ENCODE measurements at places on chromosomes 1 and 21.

- peaks cover 56% of the 10 kb centered on the region for H3K4me1 ChIP-seq
- H3K4me3 ChIP-seq: peak overlapping the region; percentile 83
- H3K27ac ChIP-seq: peak overlapping the region; percentile 84
- no peak for DNase-seq
Measured at GRCh38 chr1:28200234-28200873, 23.9 kb upstream of the PTAFR start.

- H3K27ac ChIP-seq: no peak overlapping the region
- no peak overlapping the region for H3K4me3 ChIP-seq
- no peaks in the 10 kb centered on the region for H3K4me1 ChIP-seq
- no peak for DNase-seq
Measured at GRCh38 chr1:72606216-72606810, 324.0 kb upstream of the NEGR1 start.

DNA sequence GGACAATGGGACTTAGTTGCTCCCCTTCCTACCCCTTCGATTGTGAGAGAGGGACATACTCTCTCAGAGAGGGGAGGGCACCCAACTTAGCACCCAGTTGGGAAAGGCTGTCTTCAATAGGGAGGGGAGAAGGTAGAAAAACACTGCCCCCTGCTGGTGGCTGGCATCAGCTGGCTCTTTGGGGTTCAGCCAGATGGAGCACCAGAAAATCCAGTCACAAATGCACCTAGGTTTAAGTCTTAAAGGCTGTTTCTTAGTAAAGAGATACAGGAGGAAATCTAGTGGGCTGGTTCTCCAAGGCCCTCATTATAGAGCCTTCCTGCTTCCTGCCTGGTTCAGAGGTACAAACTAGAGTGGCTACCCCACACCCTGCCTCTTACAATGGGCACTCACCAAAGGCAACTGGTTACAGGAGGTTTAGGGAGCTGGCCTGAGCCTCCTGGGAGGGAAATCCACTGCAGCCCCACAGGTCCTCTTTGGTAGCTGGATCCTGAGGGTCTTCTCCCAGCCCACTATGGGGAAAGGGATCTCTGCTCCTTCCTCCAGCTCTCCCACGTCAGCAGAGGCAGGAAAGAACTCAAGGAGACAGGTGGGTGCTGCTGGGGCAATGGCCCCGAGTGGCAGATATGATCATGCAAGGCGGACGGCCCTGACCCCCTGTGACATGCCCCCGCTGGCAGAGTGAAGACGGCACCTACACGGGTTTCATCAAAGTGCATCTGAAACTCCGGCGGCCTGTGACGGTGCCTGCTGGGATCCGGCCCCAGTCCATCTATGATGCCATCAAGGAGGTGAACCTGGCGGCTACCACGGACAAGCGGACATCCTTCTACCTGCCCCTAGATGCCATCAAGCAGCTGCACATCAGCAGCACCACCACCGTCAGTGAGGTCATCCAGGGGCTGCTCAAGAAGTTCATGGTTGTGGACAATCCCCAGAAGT, 28.3 kb downstream of the EIF2D start:
- peak; percentile 83 for DNase-seq
- peak overlapping the region; percentile 84 for H3K4me3 ChIP-seq
- peaks cover 86% of the 10 kb centered on the region for H3K4me1 ChIP-seq
- H3K36me3 ChIP-seq: peaks cover 4% of the 10 kb centered on the region
- peaks cover 25% of the 10 kb centered on the region for H3K27me3 ChIP-seq
- peak overlapping the region; percentile 99 for H3K27ac ChIP-seq

GRCh38 chr1:81224222-81224621, 576.5 kb upstream of the ADGRL2 start:
- no peaks in the 10 kb centered on the region for H3K27me3 ChIP-seq
- no peak overlapping the region for H3K4me3 ChIP-seq
- no peaks in the 10 kb centered on the region for H3K36me3 ChIP-seq
- no peak overlapping the region for H3K27ac ChIP-seq
- H3K4me1 ChIP-seq: no peaks in the 10 kb centered on the region

DNA sequence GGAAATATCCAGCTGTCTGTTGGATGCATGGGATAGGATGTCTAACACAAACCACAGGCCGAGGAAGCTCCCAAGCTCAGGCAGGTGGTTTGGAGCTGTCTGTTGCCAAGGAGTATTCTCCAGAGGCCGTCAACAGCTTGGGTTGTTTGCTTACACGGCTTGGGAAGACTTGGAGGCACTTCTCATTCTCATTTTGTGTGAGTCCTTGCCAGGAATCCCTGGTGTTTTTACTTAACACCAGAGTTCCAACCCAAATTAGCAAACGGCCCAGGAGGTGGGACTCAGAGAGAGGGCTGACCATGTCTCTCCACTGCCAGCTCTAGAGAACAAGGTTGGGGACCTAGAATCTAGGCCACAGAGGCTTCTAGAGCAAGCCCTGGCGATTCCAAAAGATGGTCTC, 72.7 kb upstream of the FAM20B start:
- no peak overlapping the region for H3K27ac ChIP-seq
- no peak overlapping the region for H3K4me3 ChIP-seq
- H3K36me3 ChIP-seq: no peaks in the 10 kb centered on the region
- no peaks in the 10 kb centered on the region for H3K4me1 ChIP-seq
- peaks cover 4% of the 10 kb centered on the region for H3K27me3 ChIP-seq

GRCh38 chr1:153447498-153448170, 12.8 kb downstream of the S100A7 start:
- no peak overlapping the region for H3K27ac ChIP-seq
- H3K4me3 ChIP-seq: no peak overlapping the region
- no peaks in the 10 kb centered on the region for H3K36me3 ChIP-seq
- H3K4me1 ChIP-seq: no peaks in the 10 kb centered on the region
- peaks cover 5% of the 10 kb centered on the region for H3K27me3 ChIP-seq
- DNase-seq: no peak

- DNase-seq: peak; percentile 81
- peak within 1 kb of the TSS; percentile 98 for H3K27ac ChIP-seq
- peaks cover 52% of the 10 kb centered on the region for H3K4me1 ChIP-seq
- H3K27me3 ChIP-seq: peaks cover 7% of the 10 kb centered on the region
- peaks cover 8% of the 10 kb centered on the region for H3K36me3 ChIP-seq
Measured at GRCh38 chr1:203765029-203765837, at the start of gene LAX1. Gene LAX1 (plus strand): TSS chr1:203765183. CDS start chr1:203765566, 383 bp downstream.

GRCh38 chr21:37445228-37445627, 78.7 kb downstream of the DYRK1A start:
- peaks cover 91% of the 10 kb centered on the region for H3K4me1 ChIP-seq
- no peak for DNase-seq
- H3K27ac ChIP-seq: no peak overlapping the region
- no peaks in the 10 kb centered on the region for H3K27me3 ChIP-seq
- H3K4me3 ChIP-seq: peak overlapping the region; percentile 33

- H3K36me3 ChIP-seq: no peaks in the 10 kb centered on the region
- no peak overlapping the region for H3K4me3 ChIP-seq
- DNase-seq: no peak
- peaks cover 2% of the 10 kb centered on the region for H3K27me3 ChIP-seq
- no peak overlapping the region for H3K27ac ChIP-seq
Measured at GRCh38 chr1:173126421-173126820, 75.7 kb upstream of the TNFSF18 start.

All from immature natural killer cell (primary cell).